ENCODE measurements at places on chromosomes 7 and 10.

GRCh38 chr7:133202942-133203341 is 49.9 kb upstream of the EXOC4 start:
- no peak for DNase-seq

GRCh38 chr10:125023255-125023654 is 81.3 kb downstream of the ZRANB1 start:
- DNase-seq = no peak

GRCh38 chr7:85573346-85573745 is 386.5 kb upstream of the SEMA3D start:
- no peak for DNase-seq

GRCh38 chr7:39453743-39454355 is 112.4 kb upstream of the YAE1 start:
- DNase-seq = peak; percentile 52

- DNase-seq = no peak
Measured at GRCh38 chr7:152050547-152050971, 25.1 kb downstream of the GALNT11 start.

DNA sequence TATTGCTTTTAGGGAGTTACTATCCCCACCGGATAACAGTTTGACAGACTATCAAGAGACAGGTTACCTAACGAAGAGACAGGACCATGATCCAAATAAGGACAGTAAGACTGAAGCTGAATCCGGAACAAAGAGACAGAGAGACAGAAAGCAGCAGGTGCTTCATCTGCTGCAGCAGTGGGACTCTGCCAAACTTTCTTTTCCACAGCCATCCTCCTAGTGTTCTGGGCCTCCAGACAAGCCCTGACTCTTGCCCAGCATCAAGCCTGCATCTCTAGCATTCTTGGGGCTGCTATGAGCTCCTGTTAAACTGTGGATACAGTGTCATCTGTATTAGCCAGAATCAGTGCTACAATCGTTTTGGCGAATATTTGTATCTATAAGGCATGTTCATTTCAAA is 761.7 kb downstream of the GRID1 start:
- no peak for DNase-seq

- DNase-seq = no peak
Measured at GRCh38 chr10:5544216-5544805, 19.6 kb downstream of the CALML3 start.

GRCh38 chr10:110918269-110918642 is 724 bp downstream of the BBIP1 start:
- peak; percentile 92 for DNase-seq

GRCh38 chr10:130108934-130109604 is 1.6 kb downstream of the C10orf143 start:
- DNase-seq = no peak

GRCh38 chr10:99339077-99339476 is 9.9 kb downstream of the CNNM1 start:
- no peak for DNase-seq

- no peak for DNase-seq
Measured at GRCh38 chr10:88131511-88132139, 268.2 kb downstream of the PTEN start.

DNA sequence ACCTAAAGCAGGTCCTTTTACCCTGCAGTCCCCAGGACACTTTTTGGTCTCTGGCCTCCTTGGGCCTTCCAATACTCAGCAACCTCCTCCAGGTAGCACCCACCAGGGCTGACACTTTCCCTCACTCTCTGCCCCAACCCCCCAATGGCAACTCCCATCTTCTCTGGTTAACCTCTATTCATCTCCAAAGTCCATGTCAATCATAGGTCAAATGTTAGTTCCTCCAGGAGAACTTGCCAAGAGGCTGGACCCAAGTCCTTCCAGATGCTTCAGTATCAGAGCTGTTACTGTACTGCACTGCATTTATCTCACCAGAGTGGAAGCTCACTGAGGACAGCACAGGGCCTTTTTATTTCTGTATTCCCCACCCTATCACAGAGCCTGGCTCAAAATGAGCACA is 295.0 kb upstream of the KLF14 start:
- DNase-seq = no peak

DNA sequence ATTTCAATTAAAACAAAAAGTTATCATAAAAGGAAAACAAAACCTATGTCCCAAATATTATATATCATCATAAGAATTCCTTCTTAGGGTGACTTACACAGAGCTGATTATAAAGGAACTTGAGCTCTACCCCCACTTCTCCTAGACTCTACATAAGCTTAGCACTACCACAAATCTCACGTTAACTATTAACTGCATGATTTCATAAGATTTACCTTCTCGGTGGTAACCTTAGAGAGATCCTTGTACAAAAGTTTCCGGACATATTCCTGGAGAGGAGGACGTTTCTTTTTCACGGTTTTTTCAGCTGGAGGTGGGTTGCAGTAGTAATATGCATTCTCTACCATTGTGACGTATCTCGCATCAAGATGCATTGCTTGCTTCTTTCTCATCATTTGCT is 83.7 kb downstream of the UPF2 start:
- DNase-seq = no peak

DNA sequence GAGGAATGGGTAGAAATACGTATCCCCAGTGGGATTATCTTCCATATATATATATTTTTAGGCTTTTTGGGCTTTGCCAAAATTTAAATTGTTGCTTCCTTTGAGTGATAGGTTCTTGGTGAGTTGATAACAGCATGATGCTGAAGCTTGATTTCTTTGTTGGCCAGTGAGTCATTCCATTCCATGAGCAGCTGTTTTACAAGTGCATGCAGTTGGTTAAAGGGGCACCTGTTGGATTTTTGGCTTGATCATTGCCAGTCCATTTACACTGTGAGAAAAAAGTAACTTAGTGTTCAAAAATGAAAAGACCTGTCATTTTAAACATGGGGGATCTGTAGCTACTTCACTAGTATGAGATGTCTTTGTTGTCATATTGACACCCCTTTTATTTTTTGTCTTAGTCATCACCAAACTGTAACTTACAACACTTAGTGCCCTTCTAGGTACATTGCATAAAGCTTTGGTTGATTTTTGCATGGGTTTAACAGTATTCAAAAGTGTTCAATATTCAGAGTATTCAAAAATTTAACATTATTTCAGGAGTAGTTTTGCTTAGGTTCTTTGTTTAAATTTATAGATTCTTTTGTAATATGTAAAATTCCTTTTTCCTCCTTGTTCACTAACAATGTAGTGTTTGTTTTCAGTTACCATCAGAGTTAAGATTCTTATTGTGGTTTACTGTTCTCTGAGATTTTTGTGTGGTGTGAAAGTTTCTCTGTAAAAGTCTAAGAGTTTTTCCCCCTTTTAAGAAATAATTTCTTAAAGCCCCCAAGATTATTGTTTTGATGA is 8.8 kb downstream of the AKAP9 start:
- no peak for DNase-seq

- DNase-seq = no peak
Measured at GRCh38 chr10:124949543-124949942, 7.6 kb downstream of the ZRANB1 start.

GRCh38 chr10:97087296-97087695 is 98.5 kb downstream of the SLIT1 start:
- no peak for DNase-seq

- DNase-seq = no peak
Measured at GRCh38 chr10:129253161-129253864, 213.7 kb upstream of the MGMT start.

DNA sequence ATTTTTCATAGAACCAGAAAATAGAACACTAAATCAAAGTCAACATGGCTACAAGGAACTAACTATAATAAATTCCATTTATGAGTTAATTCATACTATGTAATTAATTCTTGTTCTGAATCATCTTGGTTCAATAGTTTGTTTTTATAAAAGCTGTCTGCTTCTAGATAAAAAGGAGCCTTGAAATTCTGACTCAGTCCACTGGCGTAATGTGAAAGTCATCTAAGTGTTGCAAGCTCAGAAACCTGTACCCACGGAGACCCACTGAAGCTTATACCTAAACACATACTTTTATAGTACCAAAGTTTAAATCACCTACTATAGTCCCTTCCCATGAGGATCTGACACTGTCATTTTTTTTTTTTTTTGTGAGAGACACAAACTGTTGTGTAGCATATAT is 489.4 kb downstream of the SEMA3D start:
- no peak for DNase-seq

- DNase-seq = no peak
Measured at GRCh38 chr7:92478095-92478494, 349 bp upstream of the ERVW-1 start.

DNA sequence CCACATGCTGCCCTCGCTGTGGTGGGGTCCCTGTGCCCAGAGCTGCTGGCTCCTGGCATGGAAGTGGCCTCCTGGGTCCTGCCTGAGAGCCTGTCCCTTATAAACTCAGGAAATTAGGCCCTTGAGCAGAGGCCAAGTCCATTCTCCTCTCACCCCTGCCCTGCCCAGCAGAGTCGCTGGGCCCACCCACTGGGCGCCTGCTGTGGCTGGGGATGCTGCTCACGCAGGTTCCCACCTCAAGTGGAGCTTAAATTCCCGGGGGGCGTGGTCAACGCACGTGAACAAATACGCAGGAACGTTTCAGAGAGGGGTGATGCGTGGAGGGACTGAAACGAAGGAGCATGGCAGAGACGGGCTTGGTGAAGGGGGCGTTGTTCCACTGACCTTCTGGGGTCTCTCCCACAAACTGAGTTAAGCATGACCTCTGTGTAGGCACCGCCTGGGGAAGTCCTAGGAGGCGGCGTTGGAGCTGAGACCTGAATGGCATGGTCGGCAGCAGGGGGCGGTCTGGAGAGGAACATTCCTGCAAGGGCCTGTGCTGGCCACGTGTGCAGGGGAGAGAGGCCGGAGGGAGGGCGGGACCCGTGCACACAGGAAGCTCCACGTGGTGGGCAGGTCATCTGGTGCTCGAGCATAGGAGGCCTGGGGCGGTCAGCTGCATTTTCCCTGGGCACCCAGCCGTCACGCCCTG is 27.9 kb downstream of the FAM20C start:
- no peak for DNase-seq

DNA sequence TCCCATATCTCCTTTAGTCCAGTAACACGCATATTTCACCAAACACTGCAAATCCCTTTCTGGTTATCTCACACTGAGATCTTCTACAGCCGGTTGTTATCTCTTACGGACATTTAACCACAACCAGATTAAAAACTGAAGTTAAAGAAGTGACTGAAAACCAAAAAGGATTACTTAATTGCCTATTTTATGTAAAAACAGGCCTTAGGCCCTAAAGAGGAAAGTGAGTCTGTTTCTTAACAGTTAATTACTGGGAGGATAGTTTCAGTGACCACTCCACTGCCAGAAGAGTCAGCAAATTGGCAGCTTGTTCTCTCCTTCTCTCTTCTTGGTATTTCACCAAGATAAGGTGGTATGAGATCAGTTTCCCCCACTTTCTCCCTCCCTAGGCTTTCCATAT is 161.9 kb upstream of the MEOX2 start:
- no peak for DNase-seq

- DNase-seq = no peak
Measured at GRCh38 chr7:135334830-135335543, 101.3 kb downstream of the STRA8 start.

DNA sequence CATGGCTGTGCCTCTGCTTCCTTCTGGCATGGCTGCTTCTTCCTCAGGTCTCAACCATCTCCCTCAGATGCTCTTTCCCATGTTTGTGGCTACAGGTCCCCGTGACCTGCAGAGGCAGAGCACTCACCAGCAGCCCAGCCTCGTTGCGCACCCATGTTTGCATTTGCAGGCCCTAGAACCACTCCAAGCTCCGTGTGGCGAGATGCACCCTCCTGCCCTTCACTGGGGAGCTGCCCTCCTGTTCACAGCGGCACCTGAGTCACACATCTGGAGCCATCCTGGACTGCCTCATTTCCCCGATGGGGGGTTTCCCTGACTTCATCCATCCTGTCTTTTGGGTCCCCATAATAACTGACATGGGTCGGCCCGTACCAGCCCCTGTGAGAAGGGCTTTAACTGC is 35.9 kb downstream of the EGFR start:
- no peak for DNase-seq

DNA sequence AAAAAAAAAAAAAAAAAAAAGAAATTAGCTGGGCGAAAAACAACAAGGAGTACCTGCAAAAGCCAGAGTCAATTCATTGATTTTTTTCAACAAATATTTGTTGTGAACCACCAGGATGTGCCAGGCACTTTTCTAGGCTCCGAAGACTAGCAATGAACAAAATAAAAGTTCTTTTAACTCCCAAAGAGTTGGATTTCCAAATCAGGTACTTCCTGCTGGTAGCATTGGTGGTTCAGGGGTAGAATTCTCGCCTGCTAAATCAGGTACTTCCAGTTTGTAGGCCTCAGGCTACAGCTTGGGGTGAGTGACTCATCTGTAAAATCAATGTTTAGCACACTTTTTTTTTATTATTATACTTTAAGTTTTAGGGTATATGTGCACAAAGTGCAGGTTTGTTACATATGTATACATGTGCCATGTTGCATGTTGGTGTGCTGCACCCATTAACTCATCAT is 10.9 kb downstream of the PPA1 start:
- no peak for DNase-seq

- no peak for DNase-seq
Measured at GRCh38 chr10:6973899-6974298, 393.8 kb upstream of the PRKCQ start.

- DNase-seq = no peak
Measured at GRCh38 chr10:98269435-98269912, 1.5 kb upstream of the LOXL4 start.

- DNase-seq = no peak
Measured at GRCh38 chr7:84735011-84735410, 451.8 kb downstream of the SEMA3D start.

DNA sequence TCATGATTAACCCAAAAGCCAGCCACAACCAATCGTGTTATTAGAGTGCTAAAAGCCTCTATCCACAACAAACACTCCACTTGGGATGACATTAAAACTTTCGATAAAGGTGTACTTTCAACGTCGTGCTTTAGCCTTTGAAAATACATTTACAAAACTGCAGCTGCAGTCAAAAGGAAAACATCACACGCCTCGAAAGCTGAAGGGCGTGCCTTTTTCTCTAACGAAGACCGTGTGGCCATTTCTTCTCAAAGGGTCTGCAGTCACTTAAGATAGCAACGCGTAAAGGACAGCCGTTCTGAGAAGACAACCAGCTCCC is 1.1 kb downstream of the ARHGAP12 start:
- peak; percentile 17 for DNase-seq

GRCh38 chr10:69801434-69802315 is at the start of gene COL13A1:
TSS of gene COL13A1 (plus strand) at chr10:69801906. CDS start at chr10:69802424, 518 bp downstream.
- DNase-seq = no peak

DNA sequence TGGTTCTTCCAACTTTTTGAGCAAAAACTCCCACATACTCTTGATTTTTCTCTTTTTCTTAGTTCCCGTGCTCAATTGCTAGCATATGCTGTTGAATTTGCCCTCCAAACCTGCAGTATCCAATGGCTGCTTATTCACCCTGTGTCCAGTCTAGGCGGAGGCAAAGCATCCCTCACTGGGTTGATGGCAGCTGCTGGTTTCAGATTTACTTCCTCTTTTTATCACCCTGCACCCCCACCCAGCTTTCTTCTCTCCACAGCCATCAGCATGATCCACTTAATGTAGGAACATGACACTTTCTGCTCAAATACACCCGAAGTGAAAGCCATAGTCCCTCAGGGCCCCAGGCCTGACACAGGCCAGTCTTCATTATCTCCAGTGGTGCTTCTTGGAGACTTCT is 87.6 kb upstream of the ADARB2 start:
- DNase-seq = no peak

Data from stimulated activated CD4-positive, alpha-beta T cell treated with anti-CD3 and anti-CD28 coated beads, Interleukin-2, amount 100 ng/mL, for 24 hours (primary cell).